ENCODE measurements at places on chromosomes 12 and 14.

GRCh38 chr12:46372544-46373300 lies at the start of gene SLC38A2:
Gene SLC38A2 (minus strand): TSS chr12:46372773. CDS start chr12:46371293, 1,480 bp downstream.
- peak; percentile 96 for DNase-seq

DNA sequence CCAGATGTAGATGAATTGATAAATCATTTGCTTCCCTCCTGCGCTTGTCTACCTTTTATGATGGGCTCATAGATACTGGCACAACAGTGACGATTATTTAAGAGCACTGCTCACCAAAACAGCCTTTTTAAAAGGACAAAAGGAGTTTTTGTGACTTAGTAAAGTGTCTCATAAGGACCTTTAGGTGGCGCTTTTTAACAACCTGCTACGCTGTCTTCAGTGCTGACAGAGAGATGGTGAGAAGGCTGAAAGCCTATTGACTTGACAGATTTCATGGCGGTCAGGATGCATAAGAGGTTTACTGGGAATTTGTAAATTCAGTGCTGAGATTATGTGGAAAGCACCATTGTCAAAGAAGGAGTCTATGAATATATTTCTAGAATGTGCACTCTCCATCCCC lies 87.6 kb downstream of the SLC15A5 start:
- peak; percentile 29 for DNase-seq

DNA sequence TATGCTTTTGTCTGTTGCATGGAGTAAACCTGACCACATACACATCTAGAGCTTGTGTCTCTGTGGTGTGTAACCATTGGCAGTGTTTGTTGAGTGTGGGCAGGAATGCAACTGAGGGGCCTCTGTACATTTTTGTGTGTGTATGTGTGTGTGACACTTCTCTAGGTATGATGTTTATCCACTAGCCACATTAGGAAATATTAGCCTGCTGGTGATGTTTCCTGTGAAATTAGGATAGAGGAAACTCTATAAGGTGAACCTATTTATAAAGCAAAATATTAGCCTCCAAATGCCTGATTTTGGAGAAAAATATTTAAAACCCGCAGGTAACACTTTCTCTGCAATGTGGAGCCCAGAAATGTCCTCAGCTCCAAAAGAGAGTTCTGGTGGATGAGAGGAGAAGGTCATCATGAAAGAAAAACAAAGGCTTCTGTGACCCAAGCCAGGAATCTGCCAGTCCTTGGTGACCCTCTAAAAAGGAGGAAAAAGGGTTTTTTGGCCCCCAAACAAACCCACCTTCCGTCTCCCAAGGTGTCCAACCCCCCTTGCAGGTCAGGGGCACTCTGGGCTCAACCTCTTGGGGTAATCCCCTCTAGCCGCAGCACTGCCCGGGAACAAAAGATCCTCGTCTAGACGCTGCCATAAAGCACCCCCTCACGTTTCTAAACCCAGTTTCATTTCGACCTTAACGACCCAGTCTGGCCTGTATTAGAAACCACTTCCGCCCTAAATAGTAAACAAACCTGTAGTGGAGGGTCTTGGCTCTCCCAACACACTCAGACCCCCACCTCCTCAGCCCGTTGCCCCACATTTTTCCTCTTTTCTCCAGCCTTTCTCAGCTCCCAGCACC lies 3.1 kb upstream of the HOTAIR start:
- no peak for DNase-seq

DNA sequence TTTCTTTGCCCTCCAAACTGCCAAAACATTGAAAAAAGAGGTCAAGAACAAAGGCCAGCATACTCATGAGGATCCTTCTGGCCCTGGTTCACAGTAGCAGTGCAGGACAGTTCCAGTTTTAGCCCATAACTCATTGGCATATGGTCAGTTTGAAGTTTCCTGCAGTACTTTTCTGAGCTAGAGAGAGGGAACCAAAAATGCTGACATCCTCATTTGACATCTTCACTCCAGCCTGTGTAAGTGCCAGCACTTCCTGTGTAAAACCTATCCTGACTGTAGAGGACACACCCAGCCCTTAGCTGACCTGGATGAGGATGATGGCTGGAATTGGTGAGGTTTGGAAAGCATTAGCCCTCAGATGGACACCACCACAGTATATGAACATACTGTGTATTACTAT lies 84.1 kb downstream of the FGD4 start:
- no peak for DNase-seq

DNA sequence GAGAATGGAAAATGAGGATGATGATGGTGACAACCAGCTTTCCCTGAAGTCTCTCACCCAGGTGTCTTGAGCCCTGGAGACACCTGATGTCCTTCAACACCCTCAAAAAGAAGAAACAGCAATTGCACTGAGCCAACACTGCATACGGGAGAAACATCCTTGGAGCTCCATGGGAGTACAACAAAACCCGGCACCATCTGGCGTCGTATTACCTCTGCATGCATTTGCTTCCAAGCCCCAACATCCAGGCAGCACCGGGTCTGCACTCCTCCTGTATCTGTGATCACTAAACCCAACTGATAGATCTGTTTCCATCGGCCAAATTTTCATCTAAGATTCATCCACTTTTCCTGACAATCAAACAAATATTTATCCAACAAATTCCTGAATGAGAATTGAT lies 249.9 kb downstream of the DPF3 start:
- DNase-seq = no peak

Measured in NCI-H1092 (cell line).